Fibroblast of villous mesenchyme (primary cell): ENCODE measurements at places on chromosomes 5 and 9. TPM values are rescaled to one million over a fixed set of nuclear protein-coding genes. Genes with fewer than 3 reads are reported as not detected.

DNA sequence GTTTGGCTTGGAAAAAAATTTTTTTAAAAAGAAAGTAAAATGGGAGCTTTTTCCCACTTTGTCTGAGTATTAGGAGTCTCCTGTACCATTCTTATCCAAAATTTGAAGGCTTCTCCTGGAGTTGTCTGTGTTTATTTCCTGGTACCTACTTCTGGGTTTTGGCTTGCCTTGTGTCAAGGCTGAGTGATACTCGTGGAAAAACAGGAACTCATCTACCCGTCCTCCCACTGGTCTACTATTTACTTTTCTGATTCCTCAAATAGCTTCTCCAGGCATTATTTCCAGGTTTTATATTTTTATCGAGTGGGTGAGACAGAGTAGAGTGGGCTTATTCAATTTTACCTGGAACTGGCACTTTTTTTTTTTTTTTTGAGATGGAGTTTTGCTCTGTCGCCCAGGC lies 99.4 kb downstream of the RMI1 start:
- DNase-seq, result no peak

GRCh38 chr5:1338506-1339070 lies 6.3 kb downstream of the CLPTM1L start:
- no peak for DNase-seq

- DNase-seq, result peak; percentile 79
Observed at GRCh38 chr9:129550199-129550839, 70.6 kb downstream of the C9orf50 start.

- DNase-seq, result no peak
Observed at GRCh38 chr5:85375525-85375924, 990.8 kb upstream of the EDIL3 start.

DNA sequence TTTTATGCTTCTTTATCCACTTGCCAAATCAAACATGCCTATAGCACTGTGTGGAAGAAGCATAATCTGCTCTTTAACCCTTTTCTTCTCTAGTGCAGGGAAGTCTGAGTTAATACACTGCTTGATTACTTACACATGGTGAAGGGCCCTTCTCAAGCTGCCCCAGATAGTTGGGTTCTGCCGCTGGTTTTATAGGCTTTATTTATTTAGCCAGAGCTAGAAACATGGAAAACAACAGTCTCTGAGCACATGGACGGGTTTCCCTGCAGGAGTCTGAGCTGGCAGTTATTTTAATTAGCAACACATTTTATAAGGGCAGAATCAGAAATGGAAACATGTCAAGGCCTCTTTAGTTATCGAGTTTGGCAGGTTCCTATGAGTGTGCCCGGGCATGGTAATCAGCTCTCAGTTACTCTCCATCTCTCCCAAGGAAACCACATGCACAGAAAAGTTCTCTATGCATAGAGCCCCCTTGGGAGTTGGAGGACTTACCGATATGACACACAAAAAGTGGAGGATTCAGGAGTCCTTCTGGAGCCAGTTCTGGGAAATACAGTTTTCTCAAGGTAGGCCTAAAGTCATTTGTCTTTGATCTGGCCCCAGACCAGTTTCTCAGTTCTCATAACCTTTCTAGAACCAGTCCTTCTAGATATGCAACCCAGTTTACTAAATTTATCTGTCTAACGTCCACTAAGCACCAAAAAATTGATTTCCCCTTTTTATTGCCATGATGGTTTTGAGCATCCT lies 564.8 kb downstream of the ACTL7B start:
- peak; percentile 28 for DNase-seq

GRCh38 chr5:135944967-135945560 lies 9.7 kb downstream of the LECT2 start:
- peak; percentile 92 for DNase-seq

- DNase-seq, result peak; percentile 50
Observed at GRCh38 chr5:176573564-176574296, 24.6 kb downstream of the CDHR2 start.

DNA sequence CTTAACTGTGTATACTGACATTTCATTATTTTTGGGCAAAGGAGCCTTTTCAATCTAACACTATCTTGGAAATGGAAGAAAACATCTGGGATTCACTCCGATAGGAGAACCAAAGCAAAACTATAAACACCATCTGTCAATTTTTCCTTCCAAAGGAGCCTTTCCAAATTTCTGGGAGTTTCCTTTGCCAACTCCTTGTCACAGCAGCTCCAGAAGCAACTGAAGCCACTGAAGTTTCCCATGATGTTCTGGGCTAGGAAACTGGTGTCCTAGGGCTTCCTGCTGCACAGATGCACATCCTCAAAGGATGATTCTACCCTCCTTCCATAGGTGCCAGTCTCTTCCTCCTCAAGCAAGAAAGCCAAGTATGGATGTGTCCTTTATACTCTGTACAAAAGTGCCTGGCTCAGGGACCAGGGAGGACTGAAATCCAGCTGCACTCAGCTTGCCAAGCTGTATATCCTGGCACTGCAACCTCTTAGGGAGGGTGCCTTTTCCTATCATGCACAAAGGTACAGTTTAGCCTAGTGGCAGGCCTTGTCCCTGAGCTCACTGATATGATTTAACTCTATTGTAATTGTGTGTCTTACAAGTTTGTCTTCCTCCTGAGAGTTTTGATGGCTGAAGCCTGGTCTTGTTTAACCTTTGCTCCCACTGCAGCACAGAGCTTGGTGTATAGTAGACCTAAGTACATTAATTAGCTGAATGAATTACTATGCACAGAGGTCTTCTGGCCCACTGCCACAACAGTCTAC lies 8.4 kb upstream of the UBAP1 start:
- no peak for DNase-seq

DNA sequence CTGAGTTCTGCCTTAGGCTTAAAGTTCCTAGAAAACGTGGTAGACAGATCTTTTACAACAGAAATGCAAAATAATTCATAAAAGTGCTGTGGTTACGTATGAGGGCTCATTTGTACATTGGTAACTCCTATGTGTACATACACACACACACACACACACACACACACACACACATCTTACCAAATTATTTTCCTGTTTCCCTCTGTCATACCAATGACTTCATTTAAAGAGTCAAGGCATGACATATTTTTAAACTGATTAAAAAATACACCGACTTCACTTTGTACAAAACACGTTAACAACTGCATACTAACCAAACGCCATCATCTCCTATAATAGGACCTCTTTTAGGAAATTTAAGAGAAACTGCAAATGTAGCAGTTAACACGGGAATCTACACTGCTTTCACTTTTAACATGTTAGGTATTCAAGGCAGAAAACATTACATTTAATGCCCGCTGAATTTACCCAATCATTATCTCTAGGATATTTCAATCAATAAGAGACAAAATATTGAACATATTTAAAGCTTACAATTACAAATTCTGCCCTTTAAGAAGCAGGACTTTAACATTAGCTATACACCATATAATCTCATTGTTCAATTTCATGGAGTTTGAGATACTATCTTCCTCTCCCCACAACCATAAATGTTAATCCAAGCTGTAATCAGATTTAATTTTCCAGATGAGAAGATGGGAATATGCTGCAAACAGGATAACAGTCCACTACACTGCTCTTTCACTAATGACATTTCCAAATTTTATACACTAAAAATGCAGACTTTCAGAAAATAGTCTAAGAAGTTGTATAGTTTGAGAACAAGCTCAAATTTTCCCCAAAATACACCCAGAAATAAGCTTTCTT lies 133.1 kb downstream of the DENND1A start:
- DNase-seq, result peak; percentile 12

- DNase-seq, result no peak
Observed at GRCh38 chr5:169906745-169907649, 73.3 kb downstream of the INSYN2B start.

DNA sequence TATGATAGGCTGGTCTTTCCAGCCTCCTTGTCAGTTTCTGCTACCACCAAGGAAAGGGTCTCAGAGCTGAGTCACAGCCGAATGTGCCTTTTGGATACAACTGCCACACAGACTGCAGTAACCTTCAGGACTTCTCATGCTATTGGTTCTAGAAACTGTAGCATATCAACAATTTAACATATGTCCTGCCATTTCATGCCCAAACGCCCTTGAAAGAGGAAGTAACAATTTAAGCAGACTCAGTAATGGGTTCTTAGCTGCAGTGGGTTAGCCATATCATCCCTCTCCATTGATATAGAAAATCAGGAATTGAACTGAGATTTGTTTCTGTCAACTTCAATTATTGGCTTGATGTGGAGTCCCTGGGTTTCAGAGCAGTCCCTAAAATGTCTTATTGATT lies 4.1 kb upstream of the CLK4 start:
- no peak for DNase-seq

DNA sequence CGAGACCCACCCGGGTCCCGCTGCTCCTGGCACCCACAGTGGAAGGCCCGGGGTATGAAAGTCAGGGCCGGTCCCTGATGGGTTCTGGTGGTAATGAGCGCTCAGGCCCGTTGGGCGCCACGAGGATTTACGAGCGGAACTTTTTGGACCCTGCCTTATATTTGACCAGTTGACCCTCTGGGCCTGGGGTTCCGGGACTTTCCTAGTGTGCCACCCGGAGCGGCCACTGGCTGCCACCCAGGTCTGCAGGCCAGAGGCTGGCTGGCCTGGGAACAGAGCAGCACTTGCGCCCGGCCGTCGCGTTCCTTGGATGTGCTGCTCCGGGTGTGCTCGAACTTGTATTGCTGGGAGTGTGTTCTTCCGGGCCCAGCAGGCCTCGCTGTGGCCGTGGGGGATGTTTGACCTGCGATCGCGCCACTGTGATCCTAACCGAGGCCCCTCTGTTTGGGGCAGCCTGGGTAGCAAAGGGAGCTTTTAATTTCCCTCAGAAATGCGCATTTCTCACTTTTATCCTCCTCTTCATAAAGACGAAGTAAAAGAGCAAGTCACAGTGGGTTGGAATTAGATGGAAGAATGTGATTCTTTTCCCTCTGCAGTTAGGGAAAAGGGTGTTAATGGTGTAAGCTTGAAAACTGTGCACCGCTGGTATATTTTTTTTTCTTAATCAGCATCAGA lies 1.2 kb downstream of the F2RL1 start:
- DNase-seq, result peak; percentile 27

DNA sequence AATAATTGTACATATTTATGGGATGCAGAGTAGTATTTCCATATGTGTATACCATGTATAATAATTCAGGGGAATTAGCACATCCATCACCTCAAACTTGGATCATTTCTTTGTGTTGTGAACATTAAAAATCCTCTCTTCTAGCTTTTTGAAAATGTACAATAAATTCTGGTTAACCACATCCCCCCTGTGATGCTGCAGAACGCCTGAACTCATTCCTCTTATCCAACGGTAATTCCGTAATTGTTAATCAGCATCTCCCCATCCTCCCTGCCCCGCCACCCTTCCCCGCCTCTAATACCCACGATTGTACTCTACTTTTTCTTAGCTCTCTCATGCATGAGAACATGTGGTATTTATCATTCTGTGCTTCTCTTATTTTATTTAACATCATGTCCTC lies 127.7 kb upstream of the ANKRD55 start:
- no peak for DNase-seq

- no peak for DNase-seq
Observed at GRCh38 chr9:101572316-101572715, 22.5 kb downstream of the PPP3R2 start.

- DNase-seq, result no peak
Observed at GRCh38 chr9:13444245-13445102, 165.0 kb upstream of the MPDZ start.

- no peak for DNase-seq
Observed at GRCh38 chr5:1744393-1745122, 55.1 kb downstream of the MRPL36 start.

DNA sequence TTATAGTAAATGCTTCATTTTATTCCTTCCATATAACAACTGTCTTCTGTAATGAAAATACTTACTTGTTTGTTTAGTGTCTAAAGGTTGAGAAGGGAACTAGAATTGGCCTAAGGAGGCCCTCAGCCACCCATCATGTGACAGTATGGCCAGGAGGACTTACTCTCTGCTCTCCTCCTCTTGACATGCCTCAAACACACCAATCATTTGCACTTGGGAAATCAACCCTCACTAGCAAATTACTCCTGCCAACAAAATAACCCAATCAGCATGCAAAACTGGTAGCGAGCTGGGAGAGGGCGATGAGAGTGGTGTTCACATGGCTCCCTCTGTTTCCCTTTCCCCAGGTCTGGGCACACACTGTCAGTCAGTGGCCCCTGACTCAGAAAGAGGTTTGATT lies 58.6 kb upstream of the MEF2C start:
- no peak for DNase-seq

The ZFP2 gene
- total RNA-seq, result under 0.01 and 0.86 TPM in 2 replicates

The CAMK2A gene
- total RNA-seq, result 1.3 TPM in 2 replicates

The CDKN2B gene
- total RNA-seq, result 43.2 and 58.3 TPM in 2 replicates

The SH2D3C gene
- total RNA-seq, result 0.32 and 0.43 TPM in 2 replicates

The TRIP13 gene
- 16.8 and 29.8 TPM in 2 replicates for total RNA-seq

The SOX30 gene
- under 0.01 TPM in 1 of 2 replicates, not detected in the other for total RNA-seq

The ANKRD31 gene
- total RNA-seq, result under 0.01 and 0.32 TPM in 2 replicates

The KCNN2 gene
- total RNA-seq, result 0.64 and 2.6 TPM in 2 replicates

The SPACA9 gene
- 2.2 and 2.6 TPM in 2 replicates for total RNA-seq

The EDIL3 gene
- total RNA-seq, result 57.0 and 108 TPM in 2 replicates
